ENCODE measurements at places on chromosomes 5 and 9. TPM values are rescaled to one million over a fixed set of nuclear protein-coding genes. Genes with fewer than 3 reads are reported as not detected.

Gene PCDHGA8
- 0.18 TPM for total RNA-seq

Gene GABBR2
- 6.3 TPM for total RNA-seq

Gene LHX3
- 0.13 TPM for total RNA-seq

Gene GM2A
- 40.7 TPM for total RNA-seq

Gene IQGAP2
- total RNA-seq: 0.59 TPM

Gene ZNF879
- total RNA-seq: 5.9 TPM

Gene MSANTD3
- total RNA-seq: 58.7 TPM

Gene LCN10
- total RNA-seq: not detected

Gene COL23A1
- 0.05 TPM for total RNA-seq

Gene PHF24
- 0.08 TPM for total RNA-seq

Gene TPPP
- total RNA-seq: 0.98 TPM

Gene SAXO1
- total RNA-seq: not detected

Gene NPDC1
- total RNA-seq: 43.5 TPM

Gene TLX3
- not detected for total RNA-seq

DNA sequence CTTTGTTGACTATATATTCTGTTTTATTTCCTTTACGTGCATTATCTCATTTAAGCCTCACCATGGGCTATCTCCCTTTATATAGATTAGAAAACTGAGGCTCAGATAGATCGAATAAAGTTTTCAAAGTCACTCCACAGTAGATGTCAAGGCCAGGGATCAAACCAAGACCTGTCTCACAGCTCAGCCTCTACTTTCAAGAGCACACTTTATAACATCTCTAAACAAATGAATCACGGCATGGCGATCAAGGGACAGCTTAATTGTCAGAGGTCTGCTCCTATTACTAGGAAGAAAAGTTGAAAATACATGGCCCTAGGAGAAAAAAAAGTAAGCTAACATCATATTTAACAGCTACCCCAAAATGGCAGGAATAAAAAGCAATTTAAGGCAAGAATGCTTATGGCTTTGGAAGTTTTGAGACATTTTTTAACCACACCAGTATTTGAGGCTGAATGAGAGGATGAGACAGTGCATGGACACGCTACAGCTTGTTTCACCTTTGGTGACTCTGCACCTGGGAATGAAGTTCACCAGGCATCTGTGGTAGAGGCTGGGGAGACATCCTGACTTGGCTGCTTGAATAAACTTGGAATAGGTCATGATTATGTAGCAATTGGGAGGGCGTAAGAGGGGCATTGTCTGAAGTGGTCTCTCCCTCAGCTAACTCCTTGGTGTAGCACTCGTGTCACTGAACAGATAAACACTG lies 486.8 kb upstream of the WWC1 start:
- no peak for DNase-seq

- no peak for DNase-seq
These were observed 22.0 kb upstream of the ARHGEF28 start for GRCh38 chr5:73603998-73604397.

- DNase-seq: no peak
These were observed 13.0 kb upstream of the FGD3 start for GRCh38 chr9:92934321-92934720.

GRCh38 chr5:17000291-17000939 lies 64.3 kb upstream of the MYO10 start:
- peak; percentile 83 for DNase-seq

- DNase-seq: no peak
These were observed 119.3 kb upstream of the DPYSL3 start for GRCh38 chr5:147629196-147629595.

DNA sequence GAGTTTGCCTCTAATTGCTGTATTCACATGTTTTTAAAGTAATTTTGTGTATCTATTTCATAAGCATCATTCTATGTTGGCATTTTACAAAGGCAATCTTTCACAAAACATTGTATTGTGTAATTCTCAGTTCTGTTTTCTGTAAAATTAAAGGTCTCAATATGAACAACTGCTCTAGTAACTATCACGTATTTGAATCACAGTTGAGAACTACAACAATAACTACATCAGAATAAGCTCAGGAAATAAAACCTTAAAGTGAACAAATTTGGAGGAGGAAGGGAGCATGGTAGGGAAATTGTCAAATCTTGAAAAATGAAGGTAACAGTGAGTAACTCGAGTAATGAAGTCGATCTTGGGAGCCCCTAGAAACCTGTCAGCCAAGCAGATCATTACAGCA lies 22.5 kb upstream of the CAMK4 start:
- no peak for DNase-seq

GRCh38 chr9:126505697-126506346 lies 107.9 kb upstream of the LMX1B start:
- DNase-seq: no peak

DNA sequence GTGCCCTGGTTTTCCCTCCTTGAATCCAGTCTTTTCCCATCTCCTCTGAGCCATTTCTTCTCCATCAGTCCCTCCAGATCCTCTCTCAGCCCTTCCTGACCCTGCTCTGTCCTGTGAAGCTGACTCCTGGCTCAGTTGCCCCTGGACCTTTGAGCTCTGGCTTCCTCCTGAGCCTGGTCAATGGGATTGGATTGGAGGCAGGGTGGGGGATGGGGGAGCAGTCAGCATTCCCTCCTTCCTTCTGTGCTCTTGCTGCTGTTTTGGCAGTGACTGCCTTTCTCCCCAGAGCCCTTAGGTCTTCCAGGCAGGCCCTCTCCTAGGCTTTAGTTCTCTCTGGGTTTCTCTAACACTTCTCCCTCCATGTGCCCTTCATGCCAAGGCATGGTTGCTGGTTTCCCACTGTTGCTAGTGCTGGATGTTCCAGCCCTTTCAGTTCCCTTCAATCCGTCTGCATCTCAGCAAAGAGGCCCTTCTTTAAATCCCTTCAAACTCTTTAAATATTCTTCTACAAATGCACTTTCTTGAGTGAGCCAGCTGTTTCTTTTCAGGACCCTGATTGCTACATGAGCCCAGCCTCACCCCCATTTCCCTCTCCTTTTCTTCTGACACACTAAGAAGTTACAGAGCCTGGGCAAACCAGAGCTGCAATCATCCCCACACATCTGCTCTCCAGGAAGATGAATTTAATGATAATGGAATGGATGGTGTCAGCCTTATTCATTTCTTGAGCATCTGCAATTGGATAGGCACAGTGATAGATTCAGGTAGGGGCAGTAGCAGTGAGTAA lies 2.2 kb downstream of the TNFSF15 start:
- DNase-seq: no peak

DNA sequence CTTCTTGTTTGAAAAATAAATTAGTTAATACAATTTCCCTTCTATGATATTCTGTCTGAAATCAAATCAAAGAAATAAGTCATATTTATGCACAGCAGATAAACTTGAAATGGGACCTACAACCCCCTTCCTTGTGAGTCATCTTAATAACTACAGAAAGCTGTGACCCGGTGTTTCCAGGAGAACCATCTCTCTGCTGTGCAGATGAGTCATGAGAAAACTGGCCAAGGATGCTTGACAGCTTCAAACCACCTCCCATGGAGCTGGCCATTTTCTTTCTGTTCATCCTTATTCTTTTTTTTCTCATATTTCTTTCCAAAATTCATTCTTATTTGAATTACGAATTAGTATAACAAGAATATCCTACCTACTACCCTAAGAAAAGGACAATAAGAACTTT lies 43.4 kb upstream of the NR4A3 start:
- DNase-seq: no peak

GRCh38 chr5:15321776-15322175 lies 178.2 kb upstream of the FBXL7 start:
- no peak for DNase-seq

- no peak for DNase-seq
These were observed 140.2 kb upstream of the TRIM32 start for GRCh38 chr9:116546711-116547581.

DNA sequence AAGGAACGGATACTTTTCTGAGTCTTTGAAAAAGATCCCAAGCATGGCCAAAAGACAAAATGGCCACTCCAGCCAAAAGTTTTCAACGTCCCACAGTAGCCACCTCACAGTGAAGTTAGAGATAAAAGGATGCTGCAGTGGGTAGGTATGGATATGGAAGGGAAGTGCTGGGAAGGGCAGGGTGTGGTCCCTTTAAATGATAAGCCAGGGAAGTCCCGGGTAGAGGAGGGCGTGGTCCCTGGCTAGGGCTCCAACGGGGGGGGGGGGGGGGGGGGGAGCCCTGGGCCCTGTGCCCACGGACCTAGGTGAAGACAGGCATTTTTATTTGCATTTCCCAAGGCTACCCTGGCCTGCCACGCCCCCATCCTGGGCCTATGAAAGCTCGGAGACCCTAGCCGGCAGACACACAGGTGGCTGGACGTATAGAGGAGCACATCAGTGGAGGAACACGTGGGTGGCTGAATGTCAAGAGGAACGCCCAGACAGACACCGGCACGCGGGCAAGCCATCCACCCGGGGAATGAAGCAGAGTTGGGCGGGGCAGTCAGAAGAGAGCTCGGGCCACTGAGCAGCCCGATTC lies 306.7 kb downstream of the NFIB start:
- no peak for DNase-seq

DNA sequence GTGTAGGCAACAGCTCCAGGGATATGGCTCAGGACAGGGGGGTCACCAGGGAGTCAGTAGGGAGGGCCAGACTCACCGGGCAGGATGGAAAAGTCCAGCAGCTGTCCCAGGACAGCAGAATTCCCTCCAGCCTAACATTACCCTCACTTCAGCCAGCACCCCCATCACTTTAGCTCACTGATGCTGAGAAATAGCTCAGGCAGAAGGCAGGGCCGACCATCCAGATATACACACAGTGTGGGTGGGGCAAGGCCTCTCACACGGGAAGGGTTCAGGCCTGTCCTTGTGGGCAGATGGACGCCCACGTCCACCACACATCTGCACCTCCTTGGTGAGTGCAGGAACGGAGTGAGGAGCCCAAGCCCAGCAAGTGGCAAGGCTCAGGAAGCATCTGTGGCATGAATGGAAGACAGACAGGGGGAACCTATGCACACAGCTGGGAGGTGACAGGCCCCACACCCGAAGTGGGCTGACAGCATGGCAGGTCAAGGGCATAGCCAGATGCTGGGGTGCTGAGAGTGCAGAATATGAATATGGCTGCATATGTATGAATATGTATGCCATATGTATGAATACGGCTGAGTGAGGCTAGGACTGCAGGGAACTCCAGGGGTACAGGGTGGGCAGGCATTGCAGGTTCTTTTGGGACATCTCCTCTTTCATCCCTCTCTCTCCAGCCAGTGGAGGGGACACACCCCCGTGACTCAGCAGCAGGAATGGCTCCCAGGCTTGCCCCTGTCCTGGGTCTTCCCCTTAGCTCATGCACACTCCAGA lies 17.0 kb downstream of the BICD2 start:
- no peak for DNase-seq

DNA sequence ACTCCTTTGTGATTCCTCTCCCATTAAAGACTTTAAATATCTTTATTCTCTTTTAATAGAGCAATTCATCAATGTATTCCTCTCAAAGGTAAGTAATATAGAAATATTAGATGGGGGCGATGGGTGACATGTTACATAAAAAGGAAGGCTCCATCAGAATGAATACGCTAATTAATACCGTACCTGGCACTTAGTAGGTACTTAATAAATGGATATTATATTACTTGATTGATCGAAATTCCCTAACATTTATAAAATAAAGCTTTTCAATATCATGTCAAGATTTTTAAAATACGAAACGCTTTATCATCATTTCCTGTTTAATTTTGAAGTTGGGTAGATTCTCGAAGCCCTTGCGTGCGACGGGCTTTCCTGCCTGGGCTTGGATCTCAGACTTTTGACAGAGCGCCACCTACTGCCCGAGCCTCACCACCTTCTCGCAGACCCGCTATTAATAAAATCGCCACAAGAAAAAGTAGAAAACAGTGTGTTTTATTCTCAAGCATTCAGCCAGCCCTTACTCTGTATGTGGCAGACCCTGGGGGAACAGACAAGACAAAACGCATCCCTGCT lies 99.4 kb downstream of the C5orf15 start:
- peak; percentile 38 for DNase-seq
